ENCODE measurements at places on chromosomes 11 and 22.

DNA sequence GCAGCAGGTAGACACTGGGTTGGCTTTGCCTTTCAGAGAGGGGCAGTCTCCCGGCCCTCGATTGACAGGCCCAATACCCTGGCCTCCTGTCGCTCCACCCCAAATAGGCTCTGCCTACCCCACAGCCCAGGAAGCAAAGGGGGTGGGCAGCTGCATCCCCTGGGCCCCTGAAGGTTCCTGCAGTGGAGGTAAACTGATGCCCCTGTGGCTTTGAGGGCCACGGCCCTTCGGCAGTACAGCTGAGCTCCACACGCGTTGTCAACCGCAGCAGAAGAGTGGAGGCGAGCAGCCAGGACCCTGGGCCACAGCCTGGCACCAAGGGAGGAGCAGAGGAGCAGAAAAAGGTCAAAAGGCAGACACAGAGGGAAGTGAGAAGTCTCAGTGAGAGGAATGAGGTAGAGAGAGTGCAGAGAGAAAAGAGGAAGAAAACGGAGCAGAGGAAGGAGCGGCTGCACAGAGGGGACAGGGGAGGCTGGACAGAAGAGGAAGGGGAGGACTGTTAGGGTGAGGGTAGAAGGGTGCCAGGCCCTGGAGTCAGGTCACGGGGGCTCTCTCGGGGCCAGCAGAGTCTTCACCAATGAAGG, 64.0 kb downstream of the SLC22A12 start:
- no peak for DNase-seq

- DNase-seq = no peak
These were observed 161.0 kb downstream of the FCHSD2 start for GRCh38 chr11:72981080-72981479.

DNA sequence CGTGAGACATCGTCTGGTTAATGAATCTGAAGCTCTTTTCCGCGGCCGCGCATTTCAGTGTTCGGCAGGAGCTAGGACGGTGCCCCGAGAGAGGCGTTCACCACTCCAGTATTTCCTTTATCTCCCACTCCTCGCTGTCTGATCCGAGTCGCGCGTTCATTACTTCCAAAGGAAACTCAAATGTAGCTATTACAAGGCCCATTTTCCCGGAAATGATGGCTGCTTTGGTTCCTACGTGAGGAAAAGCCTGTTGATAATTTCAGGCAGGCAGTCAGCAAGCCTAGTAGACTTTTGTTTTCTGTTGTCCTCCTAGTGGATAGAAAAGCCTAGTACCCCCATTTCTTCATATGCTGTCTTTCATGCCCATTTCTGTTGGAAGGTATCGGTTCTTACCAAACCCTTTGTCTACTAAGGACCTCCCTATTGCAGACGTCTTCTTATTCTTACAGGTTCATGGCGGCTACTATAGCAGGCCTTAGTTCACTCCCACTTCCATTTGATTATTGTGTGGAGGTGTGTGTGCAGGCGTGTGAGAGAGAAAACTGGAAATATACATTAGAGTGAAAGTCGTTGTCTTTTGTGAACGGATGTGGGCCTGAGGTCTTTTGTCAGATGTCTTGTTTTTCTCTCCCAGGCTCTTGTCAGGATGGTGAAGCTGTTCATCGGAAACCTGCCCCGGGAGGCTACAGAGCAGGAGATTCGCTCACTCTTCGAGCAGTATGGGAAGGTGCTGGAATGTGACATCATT, 737 bp downstream of the RBM4 start:
- no peak for DNase-seq

- no peak for DNase-seq
These were observed 2.6 kb downstream of the BMAL1 start for GRCh38 chr11:13280092-13280722.

DNA sequence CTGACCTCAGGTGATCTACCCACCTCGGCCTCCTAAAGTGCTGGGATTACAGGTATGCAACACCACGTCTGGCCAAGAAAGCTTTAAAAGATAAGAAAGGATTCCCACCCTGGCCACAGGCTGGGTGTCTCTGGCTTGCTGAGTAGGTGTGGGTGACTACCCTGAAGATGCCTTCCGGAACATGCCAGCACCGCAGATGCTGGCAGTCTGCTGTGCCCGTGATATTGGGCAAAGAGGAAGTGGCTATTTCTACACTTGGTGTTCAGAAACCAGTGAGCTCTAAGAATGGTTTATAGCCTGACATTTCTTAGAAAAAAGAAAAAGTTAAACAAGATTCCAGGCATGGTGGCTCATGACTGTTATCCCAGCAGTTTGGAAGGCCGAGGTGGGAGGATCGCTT, 6.1 kb downstream of the MRPL11 start:
- DNase-seq = no peak

GRCh38 chr22:33898121-33898520, 22.2 kb downstream of the LARGE1 start:
- no peak for DNase-seq

GRCh38 chr11:41784513-41785335, 325.3 kb upstream of the LRRC4C start:
- DNase-seq = no peak
